ENCODE measurements at places on chromosomes 1 and 21.
A peak's percentile ranks its signal among the peaks of the same experiment; 100 is the strongest.

GRCh38 chr1:219416598-219417238 lies 196.2 kb downstream of the ZC3H11B start:
- DNase-seq = peak; percentile 43

GRCh38 chr1:200850554-200850953 lies 22.2 kb upstream of the GPR25 start:
- DNase-seq = no peak

- DNase-seq = no peak
Measured at GRCh38 chr1:29256979-29257804, 20.9 kb downstream of the PTPRU start.

DNA sequence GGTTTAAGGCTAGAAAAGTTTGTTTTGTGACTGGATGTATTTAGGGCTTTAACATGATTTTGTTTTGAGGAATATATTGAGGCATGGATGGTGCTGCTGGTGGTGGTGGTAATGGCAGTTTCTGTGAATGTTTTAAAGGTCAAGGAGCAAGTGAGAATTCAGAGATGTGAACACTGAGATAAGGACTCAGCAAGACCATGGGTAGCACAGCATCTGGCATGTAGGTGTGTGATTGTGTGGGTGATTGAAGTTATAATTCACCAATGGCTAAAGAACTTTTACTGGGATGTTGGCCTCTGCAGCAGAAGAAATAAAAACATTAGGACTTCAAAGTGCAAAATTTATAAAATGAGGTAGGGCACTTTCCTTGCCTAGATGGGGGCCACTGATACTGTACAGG lies 65.9 kb downstream of the MACF1 start:
- no peak for DNase-seq

DNA sequence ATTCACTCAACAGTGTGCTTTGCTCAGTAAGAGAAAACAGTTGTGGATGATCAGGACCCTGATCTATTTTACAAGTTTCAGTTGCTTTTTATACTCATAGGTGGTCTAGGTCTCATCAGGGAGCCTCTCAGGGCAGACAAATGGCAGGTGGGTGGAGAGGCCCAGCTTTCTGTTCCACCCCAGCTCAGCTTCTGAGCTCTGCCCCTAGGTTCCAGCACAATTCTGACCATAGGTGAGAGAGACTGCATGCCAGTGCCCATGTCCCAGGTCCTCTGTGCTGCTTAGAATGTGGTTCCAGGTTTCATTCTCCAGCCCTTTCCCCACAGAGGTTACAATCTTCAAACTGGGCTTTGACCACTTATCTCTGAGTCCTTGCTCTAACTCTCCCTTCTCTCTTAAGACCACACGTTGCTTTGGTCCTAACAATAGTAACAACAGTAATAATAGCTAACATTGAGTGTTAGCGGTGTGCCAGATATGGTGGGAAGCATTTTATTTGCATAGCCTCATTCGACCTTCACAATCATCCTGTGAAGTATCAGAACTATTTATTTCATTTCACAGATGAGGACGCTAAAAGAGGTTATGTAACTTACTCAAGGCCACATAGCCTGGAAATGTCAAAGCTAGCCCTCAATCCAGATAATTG lies 19.6 kb upstream of the DUSP10 start:
- DNase-seq = no peak

- DNase-seq = no peak
Measured at GRCh38 chr1:149849947-149850360, 49.4 kb upstream of the BOLA1 start.

DNA sequence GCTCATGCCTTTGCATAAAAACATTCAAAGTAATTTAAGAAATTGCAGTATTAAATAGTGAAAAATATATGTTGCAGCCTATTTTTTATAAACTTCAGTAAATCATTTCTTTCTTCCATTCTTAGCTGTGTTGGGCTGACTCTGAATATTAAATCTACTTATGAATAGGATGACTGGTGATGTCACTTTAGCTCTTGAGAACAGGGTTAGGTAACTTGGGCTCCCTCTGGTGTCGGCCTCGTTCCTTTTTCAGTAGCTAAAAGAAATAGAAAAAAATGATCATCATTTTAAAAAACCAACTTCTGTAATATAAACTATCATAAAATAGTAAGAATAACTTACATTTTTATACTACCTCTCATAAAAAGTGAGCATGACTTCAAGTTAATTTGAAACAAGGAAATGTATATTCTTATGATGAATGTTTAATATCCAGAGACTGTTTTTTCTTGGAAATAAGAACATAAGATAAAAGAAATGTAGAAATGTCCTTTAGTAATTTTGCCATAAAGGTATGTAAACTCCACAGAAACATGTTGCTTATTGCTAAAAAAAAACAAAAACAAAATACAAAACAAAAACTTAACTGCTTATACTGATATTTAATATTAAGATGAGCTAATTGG lies 26.8 kb upstream of the NCAM2 start:
- peak; percentile 29 for DNase-seq

DNA sequence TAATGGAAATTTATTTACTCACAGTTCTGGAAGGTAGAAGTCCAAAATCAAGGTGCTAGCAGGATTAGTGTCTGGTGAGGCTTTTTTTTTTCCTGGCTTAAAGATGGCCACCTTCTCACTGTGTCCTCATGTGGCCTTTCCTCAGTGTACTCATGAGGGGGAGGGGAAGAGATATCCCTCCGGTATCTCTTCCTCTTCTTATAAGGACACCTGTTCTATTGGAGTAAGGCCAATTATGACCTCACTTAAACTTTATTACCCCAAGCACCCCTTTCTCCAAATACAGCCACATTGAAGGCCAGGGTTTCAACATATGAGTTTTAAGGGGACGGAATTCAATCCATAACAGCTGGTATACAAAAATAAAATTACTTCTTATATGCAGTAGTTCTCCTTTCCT lies 203.7 kb upstream of the C1orf87 start:
- DNase-seq = no peak

- DNase-seq = no peak
Measured at GRCh38 chr1:41545996-41546832, 61.7 kb upstream of the EDN2 start.

DNA sequence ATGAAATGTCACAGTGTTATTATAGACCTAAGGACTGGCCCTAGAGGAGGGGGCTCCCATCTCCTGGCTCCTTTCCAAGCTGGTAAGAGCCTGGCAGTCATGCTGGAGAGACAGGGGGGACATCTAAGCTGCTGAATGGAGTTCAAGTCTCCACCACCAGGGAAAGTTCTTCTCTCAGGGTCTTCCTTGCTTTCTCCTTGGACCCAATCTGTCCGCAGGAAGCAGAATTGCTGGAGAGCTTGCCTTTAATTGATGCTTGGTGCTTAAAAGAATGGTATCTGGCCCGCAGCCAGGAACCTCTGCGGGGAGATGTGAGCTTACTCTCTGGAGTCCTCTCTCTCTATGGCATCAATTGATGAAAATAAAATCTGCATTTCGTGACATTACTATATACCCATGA lies 25.1 kb downstream of the IRF2BP2 start:
- DNase-seq = no peak
